Stimulated activated CD4-positive, alpha-beta T cell treated with anti-CD3 and anti-CD28 coated beads, Interleukin-12 subunit alpha, Interleukin-12 subunit beta, amount 100 ng/mL, for 24 hours (primary cell): ENCODE measurements at places on chromosomes 12 and 14.
A peak's percentile ranks its signal among the peaks of the same experiment; 100 is the strongest.

DNA sequence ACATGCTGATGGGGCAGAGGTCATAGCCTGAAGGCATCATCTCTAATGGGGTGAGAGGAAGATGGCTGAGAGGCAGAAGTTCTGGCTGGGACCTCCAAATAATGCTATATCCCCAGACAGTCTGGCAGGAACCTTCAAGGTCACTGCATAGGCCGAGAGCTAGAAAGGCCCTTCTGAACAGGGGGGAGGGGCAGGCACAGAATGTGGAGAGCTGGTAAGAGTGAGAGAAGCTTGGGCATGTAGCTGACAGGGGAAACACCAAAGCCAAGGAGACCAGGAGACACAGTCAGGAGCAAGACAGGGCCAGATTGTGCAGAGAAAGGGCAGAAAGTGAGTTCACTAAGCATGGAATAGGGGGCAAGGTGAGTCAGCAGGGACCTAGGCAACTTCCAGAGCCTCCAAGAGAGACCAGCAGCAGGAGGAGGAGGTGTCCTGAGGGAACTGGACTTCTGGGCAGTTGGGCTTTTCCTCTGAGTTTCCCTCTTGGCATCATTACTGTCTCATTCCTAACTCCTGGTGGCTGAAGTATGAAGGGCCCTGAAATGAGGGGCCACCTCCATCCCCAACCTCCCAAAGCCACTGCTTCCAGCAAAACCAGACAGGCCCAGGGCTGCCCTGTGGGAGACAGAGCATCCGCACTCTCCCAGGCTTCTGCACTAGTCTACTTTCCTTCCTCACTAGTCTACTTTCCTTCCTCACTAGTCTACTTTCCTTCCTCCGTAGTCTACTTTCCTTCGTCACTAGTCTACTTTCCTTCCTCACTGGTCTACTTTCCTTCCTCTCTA lies 17.1 kb downstream of the ANO2 start:
- DNase-seq = no peak

DNA sequence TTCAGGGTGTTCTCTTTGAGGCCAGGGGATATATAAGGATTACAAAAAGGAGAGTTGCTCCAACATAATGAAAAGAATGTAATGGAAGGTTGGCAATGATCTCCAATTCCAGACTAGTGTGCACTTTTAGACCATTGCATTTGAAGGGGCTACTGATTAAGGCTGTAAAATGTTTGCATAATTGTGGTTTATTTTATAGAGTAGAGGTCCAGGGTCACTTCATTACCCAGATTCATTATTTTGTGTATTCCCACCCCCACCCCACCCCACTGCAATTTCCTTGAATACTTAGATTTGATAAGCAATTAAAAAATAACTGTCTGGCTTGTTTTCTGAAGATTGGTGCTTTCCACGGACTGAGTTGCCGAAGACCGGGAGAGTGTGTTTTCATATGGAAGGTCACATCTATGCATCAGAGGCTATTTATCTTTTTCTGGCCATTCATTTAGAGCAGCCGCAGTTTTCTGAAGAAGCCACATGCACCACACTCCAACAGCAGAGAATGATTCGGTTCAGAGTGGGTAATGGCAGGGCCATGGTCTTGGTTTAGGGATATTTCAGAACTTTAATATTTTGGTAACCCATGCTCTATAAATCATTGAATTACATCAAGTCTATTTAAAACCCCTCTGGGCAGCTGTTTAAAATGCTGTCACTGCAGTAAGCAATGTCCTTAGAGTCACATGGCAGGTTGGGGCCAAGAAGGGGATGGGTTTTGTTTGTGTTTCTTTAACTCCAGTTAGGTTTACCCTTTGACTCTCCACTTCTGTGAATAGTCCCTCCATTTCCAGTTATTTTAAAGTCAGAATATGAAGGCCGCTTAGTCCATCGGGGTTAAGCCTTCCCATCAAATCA lies 94.6 kb downstream of the TMEM30B start:
- DNase-seq = no peak

GRCh38 chr12:131057722-131058515 lies 104.2 kb downstream of the ADGRD1 start:
- DNase-seq = no peak

- no peak for DNase-seq
Observed at GRCh38 chr12:57101892-57102695, 9.1 kb downstream of the STAT6 start.

DNA sequence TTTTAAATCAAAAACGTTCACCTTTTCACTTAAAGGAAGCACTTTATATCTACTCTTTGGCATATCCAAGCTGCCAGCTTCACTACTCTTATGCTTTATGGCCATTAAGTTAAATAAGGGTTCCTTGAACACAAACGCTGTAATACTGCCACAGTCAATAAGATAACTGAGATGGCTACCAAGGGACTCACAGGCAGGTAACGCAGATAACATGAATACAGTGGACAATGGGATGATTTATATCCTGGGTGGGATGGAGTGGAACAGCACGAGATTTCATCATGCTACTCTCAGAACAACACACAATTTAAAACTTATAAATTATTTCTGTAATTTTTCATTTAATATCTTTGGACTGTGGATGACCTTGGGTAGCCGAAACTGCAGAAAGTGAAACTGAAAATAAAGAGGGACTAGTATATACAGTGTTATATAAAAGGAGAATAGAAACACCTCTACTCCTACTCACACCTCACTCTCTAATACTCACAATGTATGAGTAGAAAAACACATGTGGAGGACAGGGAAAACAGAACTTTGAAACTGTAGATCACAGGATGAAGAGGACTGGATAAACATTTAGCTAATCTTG lies 367.3 kb downstream of the C12orf50 start:
- DNase-seq = no peak

- DNase-seq = peak; percentile 67
Observed at GRCh38 chr12:51531978-51532497, 59.0 kb upstream of the SCN8A start.

DNA sequence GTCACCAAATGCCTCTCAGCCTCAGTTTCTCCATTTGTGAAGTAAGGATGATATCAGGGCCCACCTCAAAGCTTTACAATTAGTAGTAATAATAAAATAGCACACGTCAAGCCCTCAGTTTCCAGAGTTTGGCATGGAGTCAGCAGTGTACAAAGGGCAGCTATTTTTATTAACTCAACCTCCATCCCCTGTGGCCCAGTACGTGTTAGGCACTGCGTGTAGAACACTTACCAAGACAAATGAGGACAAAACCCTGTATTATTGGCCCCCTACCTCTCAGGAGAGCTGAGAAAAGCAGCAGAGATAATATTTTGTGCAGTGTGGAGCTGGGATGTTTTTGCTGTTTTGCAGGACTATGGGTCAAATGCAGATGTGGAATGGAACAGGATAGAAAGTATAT lies 280.8 kb downstream of the C12orf75 start:
- no peak for DNase-seq

- DNase-seq = no peak
Observed at GRCh38 chr12:8031872-8032241, 659 bp upstream of the FOXJ2 start.

DNA sequence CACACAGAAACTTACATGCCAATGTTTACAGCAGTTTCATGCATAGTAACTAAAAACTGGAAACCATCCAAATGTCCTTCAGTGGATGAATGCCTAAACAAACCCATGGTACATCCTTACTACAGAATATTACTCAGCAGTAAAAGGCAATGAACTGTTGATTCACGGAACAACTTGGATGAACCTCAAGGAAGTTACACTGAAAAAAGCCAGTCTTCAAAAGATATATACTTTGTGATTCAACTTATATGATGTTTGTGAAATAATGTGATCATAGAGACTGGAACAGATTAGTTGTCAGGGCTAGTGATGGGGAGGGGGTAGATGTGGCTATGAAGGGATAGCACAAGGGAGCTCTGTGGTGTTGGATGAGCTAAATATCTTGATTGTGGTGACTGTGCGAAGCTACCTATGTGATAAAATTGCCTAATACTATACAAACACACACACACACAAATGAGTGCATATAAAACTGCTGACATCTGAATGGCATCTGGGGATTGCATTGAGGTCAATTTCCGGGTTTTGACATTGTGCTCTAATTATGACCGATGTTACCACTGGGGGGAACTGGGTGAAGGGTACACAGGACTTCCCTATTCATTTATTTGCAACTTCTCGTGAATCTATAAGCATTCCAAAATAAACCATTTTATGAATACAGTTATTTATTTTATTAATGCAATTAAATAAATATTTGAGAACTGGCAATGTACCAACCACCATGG lies 94.3 kb downstream of the RIN3 start:
- no peak for DNase-seq

DNA sequence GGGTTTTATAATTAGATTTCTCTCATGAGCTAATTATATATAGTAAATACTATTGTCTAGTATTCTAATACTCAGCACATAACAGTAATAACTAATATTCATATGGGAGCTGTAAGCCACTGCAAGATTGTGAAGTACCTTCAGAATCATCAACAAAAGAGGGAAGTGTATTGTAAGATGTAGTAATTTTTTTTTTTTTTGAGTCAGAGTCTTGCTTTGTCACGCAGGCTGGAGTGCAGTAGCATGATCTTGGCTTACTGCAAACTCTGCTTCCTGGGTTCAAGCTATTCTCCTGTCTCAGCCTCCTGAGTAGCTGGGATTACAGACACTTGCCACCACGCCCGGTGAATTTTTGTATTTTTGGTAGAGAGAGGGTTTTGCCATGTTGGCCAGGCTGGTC lies 3.1 kb downstream of the GPR33 start:
- no peak for DNase-seq

- DNase-seq = no peak
Observed at GRCh38 chr12:81329085-81329484, 251.2 kb downstream of the ACSS3 start.

- no peak for DNase-seq
Observed at GRCh38 chr12:50999093-50999492, 27.1 kb downstream of the SLC11A2 start.

DNA sequence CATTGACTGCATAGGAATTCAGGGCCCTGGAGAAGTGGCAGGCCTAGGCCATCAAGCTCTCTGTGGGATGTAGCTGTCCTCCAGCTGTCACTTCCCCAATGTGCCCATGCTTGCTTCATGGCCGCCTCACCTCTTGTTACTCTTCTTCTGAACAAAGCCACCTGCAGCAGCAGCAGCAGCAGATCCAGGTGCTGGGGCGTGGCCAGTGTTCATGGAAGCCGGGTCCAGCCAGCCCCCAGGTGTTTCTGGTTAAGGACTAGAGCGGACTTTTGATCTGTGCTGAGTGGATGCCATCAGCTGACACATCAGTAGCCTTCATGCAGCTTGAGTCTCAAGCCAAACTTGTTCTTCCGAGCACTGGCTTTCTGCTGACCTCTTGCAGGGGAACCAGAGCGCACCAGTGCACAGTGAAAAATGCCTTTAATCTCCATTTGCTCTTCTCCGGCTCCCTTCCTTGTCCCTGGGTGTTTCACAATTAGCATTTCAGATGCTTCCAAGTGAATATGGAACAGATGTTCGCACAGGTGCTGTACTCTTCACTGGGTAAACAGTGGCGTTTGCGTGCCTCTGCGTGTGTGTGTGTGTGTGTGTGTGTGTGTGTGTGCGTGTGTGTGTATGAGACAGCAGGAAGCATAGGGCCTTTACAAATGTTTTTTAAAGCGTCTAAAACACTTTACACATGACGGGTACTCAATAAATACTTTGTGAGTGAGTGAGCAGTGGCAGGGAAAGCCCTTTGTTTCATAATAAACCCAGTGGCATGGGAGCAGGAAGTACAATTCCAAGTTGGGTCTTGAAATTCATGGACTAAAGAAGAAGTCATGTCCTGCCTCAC lies 20.1 kb downstream of the TPCN1 start:
- no peak for DNase-seq

DNA sequence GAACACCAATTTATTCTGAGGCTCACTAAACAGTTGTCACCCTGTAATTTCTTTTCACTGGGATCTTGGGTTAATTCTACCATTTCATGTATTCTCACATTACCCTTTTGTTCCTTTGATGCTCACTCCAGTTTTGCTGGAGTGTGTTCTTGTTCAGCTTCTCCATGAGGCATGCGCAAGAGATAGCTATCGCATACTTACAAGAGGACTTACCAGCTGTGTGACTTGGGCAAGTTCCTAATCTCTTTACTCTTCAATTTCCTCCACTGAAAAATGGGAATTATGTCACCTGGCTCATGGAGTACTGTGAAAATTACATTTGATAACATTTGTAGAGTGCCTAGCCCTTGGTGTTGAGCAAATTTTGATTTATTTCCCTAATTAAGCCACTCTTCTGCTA lies 56.5 kb upstream of the JDP2 start:
- no peak for DNase-seq

DNA sequence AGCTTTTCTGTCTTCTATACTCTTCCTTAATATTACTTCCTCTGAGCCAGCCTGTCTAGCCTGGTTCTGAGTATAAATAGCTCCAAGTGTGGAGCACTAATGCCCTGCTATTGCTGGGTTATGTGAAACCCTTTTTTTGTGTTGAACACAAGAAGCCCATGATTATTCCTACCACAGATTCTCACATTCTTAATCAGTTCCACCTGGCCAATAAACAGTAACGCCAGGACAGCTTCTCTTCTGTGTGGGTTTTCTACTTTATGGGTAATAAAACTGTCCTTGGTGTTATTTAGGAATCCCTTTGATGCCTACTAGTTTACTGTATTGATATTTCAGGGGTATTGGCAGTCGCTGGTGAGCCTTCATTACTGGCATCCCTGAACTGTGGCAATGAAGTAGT lies 48.9 kb upstream of the LRIG3 start:
- DNase-seq = no peak

DNA sequence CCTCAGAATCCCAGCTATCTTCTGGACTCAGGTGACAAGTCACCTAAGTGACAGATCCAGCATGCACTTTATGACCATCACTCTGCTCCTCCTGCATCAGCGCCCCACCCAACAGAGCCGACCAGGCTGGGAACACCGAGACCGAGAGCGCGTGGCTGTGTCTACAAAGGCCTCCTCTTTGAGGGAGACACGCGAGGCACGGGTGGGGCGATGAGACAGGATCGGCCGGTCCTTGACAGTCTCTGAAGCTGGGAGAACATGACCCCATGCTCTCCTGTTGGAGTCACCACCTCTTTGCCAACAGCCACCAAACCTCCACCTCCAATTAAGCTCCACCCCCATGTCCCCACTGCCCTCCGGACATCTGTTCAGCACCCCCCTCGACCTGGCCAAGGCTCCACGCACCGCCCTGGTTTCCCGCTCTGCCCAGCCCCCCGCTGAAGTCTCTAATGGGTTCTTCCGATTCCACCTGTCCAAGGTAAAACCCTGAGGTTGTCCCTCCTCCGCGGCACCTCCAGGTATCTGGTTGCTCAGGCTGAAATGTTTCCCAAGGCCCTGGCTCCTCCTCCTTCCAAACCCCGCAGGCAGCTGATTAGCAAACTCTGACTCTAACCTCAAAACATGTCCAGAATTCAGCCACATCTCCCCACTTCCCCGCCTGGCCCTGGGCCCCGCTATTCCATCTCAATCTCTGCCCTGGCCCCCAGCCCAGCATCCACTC lies 31.5 kb downstream of the HSP90AA1 start:
- DNase-seq = no peak
